Testis (tissue), 5 donors: ENCODE measurements at places on chromosomes 6 and 20.

- no peak for DNase-seq
Measured at GRCh38 chr20:47354714-47355488, 1.6 kb downstream of the ZMYND8 start.

GRCh38 chr6:156554160-156554559 lies 223.0 kb upstream of the ARID1B start:
- DNase-seq, result no peak

- DNase-seq, result no peak
Measured at GRCh38 chr20:9523636-9524035, 9.2 kb downstream of the LAMP5 start.

GRCh38 chr6:27605401-27606342 lies 132.8 kb upstream of the ZNF184 start:
- no peak for DNase-seq

DNA sequence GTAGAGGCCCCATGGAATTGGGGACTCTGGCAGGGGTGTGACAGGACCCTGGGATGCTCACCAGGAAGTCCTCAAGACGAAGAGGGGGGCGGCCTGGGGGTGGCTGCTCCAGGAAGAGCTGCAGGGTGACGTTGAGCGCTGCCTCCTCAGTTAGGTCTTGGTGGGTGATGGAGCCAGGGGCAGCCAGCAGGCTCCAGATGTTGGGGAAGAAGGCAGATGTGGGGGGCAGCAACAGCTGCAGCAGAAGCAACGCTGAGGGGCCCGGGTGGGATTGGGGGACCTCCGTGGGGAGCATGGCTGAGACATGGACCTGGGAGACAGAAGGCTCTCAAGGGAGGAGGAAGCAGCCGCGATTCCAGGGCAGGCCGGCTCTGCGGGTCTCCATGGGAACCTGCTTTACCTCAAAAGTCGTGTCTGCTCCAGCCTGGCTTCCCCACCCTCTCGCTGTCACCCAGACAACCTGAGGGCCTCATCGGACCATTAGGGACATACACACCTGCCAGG lies 591 bp downstream of the VWA7 start:
- DNase-seq, result no peak

- DNase-seq, result no peak
Measured at GRCh38 chr6:49326347-49326746, 136.7 kb downstream of the MMUT start.

- DNase-seq, result no peak
Measured at GRCh38 chr6:71292001-71292400, 3.4 kb downstream of the OGFRL1 start.

- peak; percentile 21 for DNase-seq
Measured at GRCh38 chr20:23666189-23666588, 22.6 kb downstream of the CST4 start.
